Brain (organoid and tissue), 16 donors: ENCODE measurements at places on chromosomes 13 and 19.

GRCh38 chr13:87123987-87124784, 547.0 kb upstream of the SLITRK5 start:
- DNase-seq: peak; percentile 66

DNA sequence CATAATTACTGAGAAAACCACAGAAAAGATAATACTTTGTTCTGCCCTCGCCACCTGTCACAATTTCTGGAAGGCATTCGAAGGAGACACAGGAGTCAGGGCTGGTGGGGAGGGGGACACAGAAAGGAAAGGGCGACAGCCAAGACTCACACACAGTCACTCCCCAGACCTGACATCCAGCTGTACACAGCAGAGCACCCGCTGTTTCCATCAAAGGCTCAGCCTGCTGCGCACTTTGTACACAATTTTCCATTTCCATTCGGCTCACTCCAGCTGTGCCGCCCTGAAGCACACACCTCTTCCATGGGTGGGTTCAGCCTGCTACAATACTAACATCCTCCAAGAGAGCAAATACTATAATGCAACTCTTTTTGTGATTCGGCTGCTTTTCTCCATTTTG, 38.0 kb downstream of the STK24 start:
- DNase-seq: no peak

GRCh38 chr13:47046706-47047105, 149.9 kb upstream of the HTR2A start:
- DNase-seq: no peak

DNA sequence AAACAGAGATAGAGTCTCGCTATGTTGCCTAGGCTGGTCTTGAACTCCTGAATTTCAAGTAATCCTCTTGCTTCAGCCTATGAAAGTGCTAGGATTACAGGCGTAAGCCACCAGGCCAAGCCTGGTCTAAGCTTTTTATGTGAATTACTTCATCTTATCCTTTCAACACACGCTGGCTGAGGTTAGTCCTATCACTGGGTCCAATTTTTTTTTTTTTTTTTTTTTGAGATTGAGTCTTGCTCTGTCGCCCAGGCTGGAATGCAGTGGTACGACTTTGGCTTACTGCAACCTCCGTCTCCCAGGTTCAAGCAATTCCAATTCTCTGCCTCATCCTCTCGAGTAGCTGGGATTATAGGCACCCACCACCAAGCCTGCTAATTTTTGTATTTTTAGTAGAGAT, 10.4 kb downstream of the MYO1F start:
- no peak for DNase-seq

DNA sequence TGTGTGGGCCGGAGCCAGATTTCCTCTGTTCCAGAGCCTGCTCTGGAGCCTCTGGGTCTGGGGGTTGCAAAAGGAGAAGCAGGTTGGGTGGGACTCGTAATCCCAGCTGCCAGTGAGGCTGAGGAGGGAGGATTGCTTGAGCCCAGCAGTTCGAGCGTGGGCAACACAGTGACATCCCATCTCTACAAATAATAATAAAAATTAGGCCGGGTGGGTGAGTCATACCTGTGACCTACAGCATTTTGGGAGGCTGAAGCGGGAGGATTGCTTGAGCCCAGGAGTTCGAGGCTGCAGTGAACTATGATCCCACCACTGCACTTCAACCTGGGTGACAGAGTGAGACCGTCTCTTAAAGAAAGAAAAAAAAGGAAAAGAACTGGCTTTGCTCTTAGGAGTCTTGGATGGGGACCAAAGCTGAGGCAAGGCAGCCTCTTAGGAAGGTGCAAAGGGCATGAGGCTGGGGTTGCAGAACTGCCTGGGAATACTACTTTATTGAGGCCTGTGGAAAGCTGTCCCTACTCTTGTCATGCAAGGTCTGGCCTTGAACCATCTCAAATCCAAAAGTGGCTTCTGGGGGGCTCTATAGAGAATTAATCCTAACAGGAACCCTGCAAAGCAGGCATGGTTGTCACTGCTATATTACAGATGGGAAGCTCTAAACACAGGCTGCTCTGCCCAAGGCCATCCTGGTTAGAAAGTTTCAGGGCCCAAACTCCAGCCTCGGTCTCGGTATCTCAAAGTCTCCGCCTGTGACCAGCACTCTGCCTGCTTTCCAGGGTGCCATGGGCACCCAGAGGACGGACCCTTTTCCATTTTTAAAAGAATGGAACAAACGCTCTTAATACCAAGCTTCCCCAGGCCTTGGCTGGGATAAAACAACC, 880 bp upstream of the C19orf12 start:
- no peak for DNase-seq

- no peak for DNase-seq
These were observed 9.8 kb upstream of the MZF1 start for GRCh38 chr19:58582985-58583384.

DNA sequence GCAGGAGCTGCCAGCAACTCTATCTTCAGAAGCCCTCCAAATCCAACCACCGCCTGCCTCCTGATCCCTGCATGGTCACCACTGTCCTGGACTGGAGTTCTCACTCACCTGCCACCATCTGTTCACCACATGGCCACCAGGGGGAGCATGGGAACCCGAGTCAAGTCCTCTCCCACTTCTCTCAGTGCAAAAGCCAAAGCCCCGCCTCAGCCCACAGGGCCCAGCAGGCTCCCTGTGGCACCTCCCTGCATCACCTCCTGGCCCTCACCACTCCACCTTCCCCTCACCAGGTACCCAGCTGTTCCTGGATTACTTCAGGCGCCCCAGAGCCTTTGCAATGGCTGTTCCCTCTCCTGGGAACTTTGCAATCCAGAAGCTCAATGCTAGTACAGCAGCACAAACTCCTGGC, 5.3 kb downstream of the DHPS start:
- peak; percentile 54 for DNase-seq

DNA sequence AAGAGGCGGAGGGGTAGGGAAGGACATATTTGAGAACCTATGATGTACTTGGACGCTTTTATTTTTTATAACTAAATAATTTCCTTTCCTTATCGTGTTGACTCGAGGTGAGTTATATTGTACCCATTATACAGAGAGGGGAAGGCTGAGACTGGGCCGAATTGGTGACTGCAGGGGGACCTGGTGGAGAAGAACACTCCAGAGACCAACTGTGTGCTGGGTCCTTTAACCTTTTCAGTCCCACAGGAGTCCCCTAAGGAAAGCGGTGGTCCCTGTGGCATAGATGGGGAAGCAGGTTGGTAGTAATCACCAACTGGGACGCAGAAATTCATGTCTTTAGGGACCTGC, 633 bp downstream of the MYH14 start:
- DNase-seq: no peak

DNA sequence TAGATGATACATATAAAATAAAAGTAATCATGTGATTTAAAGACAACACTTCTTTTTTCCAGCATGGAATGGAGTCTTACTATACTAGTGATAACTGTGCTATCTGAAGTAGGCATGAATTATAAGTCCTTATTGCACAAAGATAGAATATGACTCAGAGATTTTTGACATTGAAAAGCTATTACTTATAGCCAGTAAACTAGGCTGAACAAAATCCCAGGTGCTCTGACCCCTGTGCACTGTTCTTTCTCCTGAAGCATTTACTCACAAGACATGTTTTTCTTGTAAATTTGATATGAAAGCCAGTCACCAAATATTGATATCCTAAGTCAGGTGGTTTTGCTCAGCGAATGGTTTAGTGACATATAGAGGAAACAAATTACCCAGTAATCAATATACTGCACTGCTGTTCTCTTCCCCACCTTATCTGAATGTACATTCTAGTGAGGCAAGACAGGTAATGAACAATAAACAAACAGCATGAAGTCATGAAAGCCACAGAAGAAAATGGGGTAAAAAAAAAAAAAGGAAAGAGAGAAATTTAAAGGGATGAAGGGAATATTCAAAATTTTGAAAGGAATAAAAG, 1567.0 kb upstream of the SPRY2 start:
- DNase-seq: no peak

DNA sequence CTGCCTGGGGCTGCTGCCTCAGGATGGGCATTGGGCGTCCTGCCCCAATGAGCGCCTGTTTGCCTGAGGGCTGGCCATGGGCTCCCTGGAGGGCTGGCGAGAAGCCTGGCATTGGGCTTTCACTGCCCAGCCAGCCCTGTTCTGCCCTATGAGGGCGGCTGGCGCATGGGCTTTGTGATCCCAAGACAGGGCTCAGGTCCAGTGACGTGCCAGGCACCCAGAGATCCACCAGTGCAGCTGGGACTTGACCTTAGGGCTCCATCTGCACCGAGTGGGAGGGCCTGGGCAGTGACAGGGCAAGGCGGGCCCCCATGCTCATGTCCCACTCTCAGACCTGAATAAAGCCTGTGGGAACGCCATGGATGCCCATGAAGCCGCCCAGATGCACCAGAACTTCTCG, 34.3 kb downstream of the MAU2 start:
- no peak for DNase-seq

DNA sequence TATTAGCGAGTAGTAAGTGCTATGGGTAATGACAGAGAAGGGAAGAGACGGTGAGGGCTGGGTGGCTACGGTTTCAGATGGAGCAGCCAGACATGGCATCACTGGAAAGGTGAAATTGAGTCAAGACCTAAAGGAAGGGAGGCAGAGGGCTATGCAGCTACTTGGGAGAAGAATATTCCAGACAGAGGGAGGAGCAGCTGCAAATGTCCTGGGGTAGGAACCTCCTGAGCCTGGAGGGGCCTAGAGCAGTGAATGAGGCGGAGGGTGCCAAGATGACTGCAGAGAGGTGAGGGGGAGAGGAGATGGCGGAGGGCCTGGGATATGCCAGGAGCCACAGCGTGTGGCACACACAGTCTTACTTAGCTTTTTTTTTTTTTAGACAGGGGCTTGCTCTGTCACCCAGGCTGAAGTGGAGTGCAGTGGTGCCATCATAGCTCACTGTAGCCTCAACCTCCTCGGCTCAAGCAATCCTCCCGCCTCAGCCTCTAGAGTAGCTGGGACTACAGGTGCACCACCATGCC, 21.1 kb downstream of the PLEKHF1 start:
- DNase-seq: no peak

DNA sequence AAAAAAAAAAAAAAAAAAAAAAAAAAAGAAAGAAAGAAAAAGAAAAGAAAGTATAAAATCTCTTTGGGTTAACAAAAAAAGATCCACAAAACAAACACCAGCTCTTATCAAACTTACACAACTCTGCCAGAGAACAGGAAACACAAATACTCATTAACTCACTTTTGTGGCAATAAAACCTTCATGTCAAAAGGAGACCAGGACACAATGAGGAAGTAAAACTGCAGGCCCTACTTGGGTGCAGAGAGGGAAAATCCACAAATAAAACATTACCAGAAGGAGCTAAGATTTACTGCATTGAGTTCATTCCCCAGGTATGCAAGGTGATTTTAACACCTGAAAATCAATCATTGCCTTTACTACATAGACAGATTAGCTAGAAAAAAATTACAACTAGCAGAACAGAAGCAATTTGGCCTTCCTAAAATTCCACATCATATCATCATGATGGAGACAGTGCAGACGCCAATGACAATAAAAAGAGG, 9.6 kb upstream of the CEACAM5 start:
- no peak for DNase-seq

GRCh38 chr19:3270902-3271301, 46.4 kb downstream of the CELF5 start:
- peak; percentile 97 for DNase-seq

- DNase-seq: no peak
These were observed 200.6 kb downstream of the TEX29 start for GRCh38 chr13:111521030-111521429.

- DNase-seq: no peak
These were observed 2.5 kb downstream of the KANK3 start for GRCh38 chr19:8340341-8341096.

- DNase-seq: no peak
These were observed 516.5 kb downstream of the SUCLA2 start for GRCh38 chr13:47484548-47484947.

- no peak for DNase-seq
These were observed 6.5 kb upstream of the CCER2 start for GRCh38 chr19:38918526-38918925.

- no peak for DNase-seq
These were observed 128.4 kb downstream of the SHISA2 start for GRCh38 chr13:25923217-25924085.

DNA sequence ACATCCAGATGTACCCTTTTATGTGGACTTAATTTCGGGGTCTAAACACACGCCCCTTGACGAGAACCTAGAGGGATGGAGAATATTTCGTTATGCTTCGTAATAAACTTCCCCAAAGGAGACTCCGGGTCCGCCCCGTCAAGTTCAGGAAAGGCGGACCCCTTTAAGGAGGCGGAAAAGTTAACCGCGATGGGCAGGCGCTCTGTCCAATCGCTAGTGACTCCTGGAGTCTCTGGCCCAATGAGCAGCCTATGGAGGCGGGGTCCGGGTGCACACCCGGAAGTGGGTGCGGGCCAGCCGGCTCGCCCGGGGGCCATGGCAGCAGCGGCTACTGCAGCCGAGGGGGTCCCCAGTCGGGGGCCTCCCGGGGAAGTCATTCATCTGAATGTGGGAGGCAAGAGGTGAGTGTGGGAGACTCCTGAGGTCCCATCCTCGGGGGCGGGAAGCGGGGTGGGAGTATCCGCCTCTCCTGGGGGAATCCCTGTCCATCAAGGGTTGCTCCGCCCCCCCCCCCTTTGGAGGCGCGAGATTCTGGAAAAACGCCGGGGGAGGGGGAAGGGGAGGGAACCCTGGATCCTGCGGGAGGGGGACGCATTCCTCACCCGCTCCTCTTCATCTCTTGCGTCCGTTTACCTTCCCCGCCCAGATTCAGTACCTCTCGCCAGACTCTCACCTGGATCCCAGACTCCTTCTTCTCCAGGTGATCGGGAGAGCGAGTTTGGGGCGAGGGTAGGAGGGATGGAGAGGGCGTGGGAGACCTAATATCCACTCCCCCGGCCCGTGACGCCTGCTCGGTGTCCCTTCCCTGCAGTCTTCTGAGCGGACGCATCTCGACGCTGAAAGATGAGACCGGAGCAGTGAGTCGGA, at the start of gene SHKBP1:
TSS of gene SHKBP1 (plus strand) at position 289 of the 867 bp plus-strand sequence. CDS start at position 316, 27 bp downstream.
- peak; percentile 96 for DNase-seq

DNA sequence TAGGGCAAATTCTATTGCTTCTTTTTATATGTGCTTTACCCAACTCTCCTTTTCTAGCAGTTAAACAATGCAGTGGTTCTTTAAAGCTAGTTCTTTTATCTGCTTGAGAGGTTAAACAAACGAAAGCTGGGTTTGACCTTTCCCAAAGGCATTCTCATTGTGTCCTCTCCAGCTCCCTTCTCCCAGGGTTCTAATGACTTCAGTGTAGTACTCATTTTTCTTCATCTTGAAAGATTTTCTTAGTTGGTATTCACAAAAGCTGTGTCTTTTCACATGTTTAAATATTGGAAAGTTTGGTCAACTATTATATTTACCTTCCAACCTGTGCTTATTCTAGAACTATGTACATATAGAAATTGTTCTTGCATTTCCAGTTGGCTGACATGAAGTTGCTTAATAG, 1.5 kb downstream of the WASF3 start:
- no peak for DNase-seq

GRCh38 chr19:1827566-1828278, 15.6 kb upstream of the ATP8B3 start:
- DNase-seq: no peak

GRCh38 chr19:40603071-40603388, 1.9 kb downstream of the LTBP4 start:
- no peak for DNase-seq
